ENCODE measurements at places on chromosomes 2 and 18.

DNA sequence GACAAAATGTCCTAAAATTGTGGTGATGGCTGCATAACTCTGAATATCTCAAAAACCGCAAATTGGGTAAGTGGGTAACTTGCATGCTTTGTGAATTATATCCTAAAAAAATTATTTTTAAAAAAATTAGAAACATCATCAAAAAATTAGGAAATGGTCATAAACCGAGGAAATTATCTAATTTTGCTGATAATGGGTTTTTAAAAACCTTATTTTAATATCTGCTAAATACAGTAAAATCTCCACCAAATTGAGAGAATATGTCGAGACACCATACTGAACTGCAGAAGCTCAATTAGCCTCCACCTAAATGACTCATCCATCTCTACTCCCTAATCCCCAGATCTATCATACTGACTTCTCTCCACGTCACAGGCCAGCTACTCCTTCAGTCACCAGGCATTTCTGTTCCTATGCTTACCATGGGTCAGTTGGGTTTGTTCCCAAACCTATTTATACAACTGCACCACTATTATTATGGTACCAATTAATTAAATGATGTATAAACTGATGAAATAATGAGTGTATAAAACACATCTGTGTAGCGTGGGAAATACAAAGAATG lies 36.1 kb downstream of the SPIRE1 start:
- H3K4me1 ChIP-seq, result no peaks in the 10 kb centered on the region
- no peak overlapping the region for H3K4me3 ChIP-seq
- DNase-seq, result no peak

DNA sequence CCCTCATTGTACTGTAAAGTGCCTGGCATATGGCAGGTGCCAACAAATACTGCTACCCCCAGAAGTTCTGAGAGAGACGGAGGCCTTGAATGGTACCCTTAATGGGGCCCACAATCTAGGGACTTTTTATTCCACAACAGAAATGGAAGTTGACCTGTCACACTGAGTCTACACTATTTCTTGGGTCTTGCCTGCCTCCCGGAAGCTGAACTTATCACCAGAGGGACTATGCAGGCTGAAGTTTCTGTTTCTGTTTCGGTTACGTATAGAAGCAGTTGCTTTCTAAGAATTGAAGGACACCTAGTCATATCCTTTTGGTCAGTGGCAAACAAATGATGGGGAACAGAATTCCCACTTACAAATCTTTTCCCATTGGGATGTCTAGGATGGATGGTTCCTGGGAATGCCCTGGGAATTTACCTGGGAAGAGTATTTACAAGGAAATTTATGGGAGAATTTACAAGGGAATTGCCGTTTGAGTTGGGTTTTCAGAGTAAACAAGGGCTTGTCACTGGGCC lies 74.2 kb downstream of the HS1BP3 start:
- H3K36me3 ChIP-seq, result no peaks in the 10 kb centered on the region
- H3K27ac ChIP-seq, result peak overlapping the region; percentile 17
- DNase-seq, result no peak
- H3K4me3 ChIP-seq, result no peak overlapping the region
- peaks cover 23% of the 10 kb centered on the region for H3K4me1 ChIP-seq
- no peaks in the 10 kb centered on the region for H3K27me3 ChIP-seq

GRCh38 chr2:24457696-24458386 lies 33.2 kb upstream of the NCOA1 start:
- no peak for DNase-seq
- no peaks in the 10 kb centered on the region for H3K27me3 ChIP-seq
- H3K36me3 ChIP-seq, result no peaks in the 10 kb centered on the region
- H3K4me3 ChIP-seq, result no peak overlapping the region

DNA sequence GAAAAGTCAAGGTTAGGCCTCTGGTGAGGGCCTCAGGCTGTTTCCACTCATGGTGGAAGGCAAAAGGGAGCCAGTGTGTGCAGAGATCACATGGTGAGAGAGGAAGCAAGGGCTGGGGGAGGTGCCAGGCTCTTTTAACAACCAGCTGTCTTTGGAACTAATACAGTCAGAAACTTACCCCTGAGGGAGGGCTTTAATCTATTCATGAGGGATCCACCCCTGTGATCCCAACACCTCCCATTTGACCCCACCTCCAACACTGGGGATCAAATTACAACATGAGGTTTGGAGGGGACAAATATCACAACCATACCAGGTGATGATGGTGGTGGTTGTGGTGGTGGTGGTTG lies 10.9 kb downstream of the POLI start:
- H3K36me3 ChIP-seq, result peaks cover 29% of the 10 kb centered on the region
- no peak for DNase-seq
- H3K4me1 ChIP-seq, result no peaks in the 10 kb centered on the region
- H3K27ac ChIP-seq, result no peak overlapping the region
- H3K27me3 ChIP-seq, result no peaks in the 10 kb centered on the region

GRCh38 chr2:85905187-85905666 lies 16.4 kb upstream of the ST3GAL5 start:
- no peak overlapping the region for H3K4me3 ChIP-seq
- H3K27ac ChIP-seq, result no peak overlapping the region
- no peaks in the 10 kb centered on the region for H3K36me3 ChIP-seq
- no peaks in the 10 kb centered on the region for H3K27me3 ChIP-seq
- no peak for DNase-seq

- H3K36me3 ChIP-seq, result no peaks in the 10 kb centered on the region
- H3K4me3 ChIP-seq, result peak overlapping the region; percentile 96
- peaks cover 12% of the 10 kb centered on the region for H3K4me1 ChIP-seq
- H3K27me3 ChIP-seq, result no peaks in the 10 kb centered on the region
Observed at GRCh38 chr2:231709981-231710798, 1.9 kb downstream of the PTMA start.

- H3K27me3 ChIP-seq, result no peaks in the 10 kb centered on the region
- H3K36me3 ChIP-seq, result no peaks in the 10 kb centered on the region
- peak; percentile 52 for DNase-seq
- H3K4me3 ChIP-seq, result peak overlapping the region; percentile 83
Observed at GRCh38 chr2:20447437-20448245, 767 bp downstream of the RHOB start.

DNA sequence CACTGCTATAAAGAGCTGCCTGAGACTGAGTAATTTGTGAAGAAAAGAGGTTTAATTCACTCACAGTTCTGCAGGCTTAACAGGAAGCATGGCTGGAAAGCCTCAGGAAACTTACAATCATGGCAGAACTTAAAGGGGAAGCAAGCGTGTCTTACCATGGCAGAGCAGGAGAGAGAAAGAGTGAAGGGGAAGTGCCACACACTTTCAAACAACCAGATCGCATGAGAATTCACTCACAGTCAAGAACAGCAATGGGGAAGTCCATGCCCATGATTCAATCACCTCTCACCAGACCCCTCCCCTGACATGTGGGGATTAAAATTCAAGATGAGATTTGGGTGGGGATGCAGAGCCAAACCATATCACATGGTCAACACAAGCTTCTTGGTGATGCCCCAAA lies 34.7 kb upstream of the CDK5R2 start:
- H3K36me3 ChIP-seq, result no peaks in the 10 kb centered on the region
- no peak overlapping the region for H3K27ac ChIP-seq
- H3K4me1 ChIP-seq, result no peaks in the 10 kb centered on the region
- DNase-seq, result no peak
- H3K4me3 ChIP-seq, result no peak overlapping the region
- peaks cover 5% of the 10 kb centered on the region for H3K27me3 ChIP-seq

DNA sequence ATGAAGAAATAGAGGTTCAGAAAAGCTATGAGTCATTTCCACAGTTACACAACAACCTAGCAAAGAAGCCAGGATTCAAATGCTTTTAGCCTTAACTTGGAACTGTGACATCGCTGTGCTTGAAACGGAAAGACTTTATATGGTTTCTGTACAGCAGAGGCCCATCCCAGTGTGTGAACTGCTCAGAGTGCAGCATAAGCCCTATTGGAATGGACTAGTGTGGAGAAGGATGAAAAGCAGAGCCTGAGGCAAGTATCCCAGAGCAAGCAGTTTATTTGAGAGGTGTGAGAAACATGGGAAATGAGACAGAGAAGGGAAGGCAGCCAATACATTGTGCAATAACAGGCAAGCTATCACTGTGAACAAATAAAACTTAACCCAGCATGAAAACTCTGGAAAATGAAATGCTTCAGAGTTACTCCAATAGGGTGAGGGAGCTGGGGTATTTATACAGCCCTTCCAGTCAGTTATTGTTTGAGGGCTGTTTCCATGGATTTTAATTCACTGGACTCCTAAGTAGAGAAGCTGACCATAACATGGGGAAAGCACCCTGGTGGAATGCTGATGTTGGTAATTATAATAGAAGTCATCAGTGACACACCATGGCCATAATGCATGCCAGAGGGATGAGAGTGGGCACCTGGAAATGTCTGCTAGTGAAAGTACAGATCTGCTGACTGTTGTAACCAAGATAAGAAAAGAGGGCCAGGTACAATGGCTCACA lies 254.0 kb upstream of the POU3F3 start:
- DNase-seq, result no peak
- no peaks in the 10 kb centered on the region for H3K4me1 ChIP-seq
- no peaks in the 10 kb centered on the region for H3K36me3 ChIP-seq
- H3K4me3 ChIP-seq, result no peak overlapping the region
- no peak overlapping the region for H3K27ac ChIP-seq

DNA sequence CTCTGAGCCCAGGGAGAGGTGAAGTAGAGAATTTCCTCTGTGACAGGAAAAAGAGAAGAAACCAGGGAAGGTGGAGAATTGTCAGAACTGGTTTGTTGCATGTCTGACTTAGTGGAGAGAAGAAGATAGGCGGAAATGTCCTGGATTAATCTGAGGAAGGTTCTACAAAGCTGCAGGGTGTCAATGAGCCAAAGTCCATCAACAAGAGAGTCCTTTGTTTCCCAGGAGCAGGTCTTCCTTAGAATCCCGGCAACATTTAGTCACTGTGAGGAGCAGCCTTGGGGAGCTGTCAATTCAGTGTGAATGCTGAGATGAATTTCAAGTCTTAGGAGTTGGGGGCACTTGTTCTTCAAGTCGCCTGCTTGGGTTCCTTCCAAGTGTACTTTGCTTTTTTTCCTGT lies 88.4 kb upstream of the CELF4 start:
- H3K4me1 ChIP-seq, result no peaks in the 10 kb centered on the region
- no peaks in the 10 kb centered on the region for H3K36me3 ChIP-seq
- peak; percentile 1 for DNase-seq

- H3K27me3 ChIP-seq, result no peaks in the 10 kb centered on the region
- no peak overlapping the region for H3K27ac ChIP-seq
- DNase-seq, result no peak
- H3K4me1 ChIP-seq, result no peaks in the 10 kb centered on the region
- no peaks in the 10 kb centered on the region for H3K36me3 ChIP-seq
- H3K4me3 ChIP-seq, result no peak overlapping the region
Observed at GRCh38 chr2:133458280-133458679, 110.0 kb downstream of the NCKAP5 start.

- no peaks in the 10 kb centered on the region for H3K36me3 ChIP-seq
Observed at GRCh38 chr2:229446350-229446749, 175.3 kb upstream of the PID1 start.

- DNase-seq, result no peak
- H3K36me3 ChIP-seq, result no peaks in the 10 kb centered on the region
- no peak overlapping the region for H3K4me3 ChIP-seq
- no peaks in the 10 kb centered on the region for H3K27me3 ChIP-seq
Observed at GRCh38 chr18:21167641-21168377, 56.2 kb upstream of the ROCK1 start.

GRCh38 chr2:43542285-43542933 lies 53.4 kb downstream of the THADA start:
- no peak overlapping the region for H3K4me3 ChIP-seq
- H3K27ac ChIP-seq, result no peak overlapping the region
- peaks cover 13% of the 10 kb centered on the region for H3K4me1 ChIP-seq
- no peak for DNase-seq

DNA sequence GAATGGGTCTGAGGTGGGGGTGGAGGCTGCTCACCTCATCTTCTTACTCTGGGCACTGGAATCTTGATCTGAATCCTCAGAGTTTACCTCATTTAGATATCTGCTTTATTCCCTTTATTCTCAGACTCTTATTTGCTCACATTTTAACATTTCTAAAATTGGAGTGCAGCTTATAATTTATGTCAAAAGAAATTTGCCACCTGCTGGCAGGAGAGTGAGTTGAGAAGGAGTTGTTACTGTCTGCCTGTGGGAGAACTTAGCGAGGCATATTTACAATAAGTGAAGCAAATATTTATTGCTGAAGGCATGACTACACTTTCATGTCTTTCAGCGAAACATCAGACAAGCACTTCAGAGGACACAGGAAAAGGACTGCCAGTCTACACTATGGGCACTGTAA lies 16.4 kb upstream of the KIAA2012 start:
- no peaks in the 10 kb centered on the region for H3K36me3 ChIP-seq
- DNase-seq, result no peak
- H3K4me3 ChIP-seq, result no peak overlapping the region
- peaks cover 3% of the 10 kb centered on the region for H3K27me3 ChIP-seq

DNA sequence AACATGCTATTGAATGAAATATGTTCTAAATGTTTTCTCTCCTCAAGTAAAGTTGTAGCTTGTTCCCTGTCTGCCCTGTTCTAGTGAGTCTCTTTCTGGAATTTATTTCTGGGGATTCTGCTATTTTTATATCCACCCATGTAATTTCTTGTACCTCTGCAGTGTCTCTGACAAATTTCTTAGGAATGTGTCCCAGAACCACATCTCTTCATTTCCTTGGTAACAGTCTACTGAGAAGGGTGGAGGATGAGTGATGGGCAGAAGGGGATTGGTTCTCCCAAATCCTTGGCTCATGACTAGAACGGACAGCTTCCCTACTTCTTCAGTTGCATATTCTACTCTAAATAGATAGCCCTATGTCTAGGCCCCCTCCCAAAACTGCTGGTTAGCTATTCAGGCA lies 490.6 kb upstream of the LINC00305 start:
- H3K4me1 ChIP-seq, result no peaks in the 10 kb centered on the region
- H3K27me3 ChIP-seq, result no peaks in the 10 kb centered on the region
- H3K4me3 ChIP-seq, result no peak overlapping the region
- H3K27ac ChIP-seq, result no peak overlapping the region
- DNase-seq, result no peak

DNA sequence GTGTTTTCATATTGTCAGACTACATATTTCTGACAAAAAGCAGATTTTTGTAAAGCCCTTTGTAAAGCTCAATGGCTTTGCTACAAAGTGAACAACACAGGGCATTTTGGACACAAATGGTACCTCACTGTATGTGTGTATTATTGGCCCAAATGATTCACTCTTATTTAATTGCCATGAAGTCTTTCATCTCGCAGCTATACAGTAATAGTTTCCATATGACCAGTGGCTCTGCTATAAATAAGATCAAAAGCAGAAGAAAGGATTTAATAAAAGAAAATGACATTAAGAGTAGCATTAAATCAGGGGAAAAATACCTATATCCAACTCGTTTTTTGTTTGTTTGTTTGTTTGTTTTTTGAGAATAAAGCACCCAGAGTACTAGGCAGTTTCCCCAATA lies 284.0 kb upstream of the CCDC68 start:
- no peaks in the 10 kb centered on the region for H3K36me3 ChIP-seq
- no peaks in the 10 kb centered on the region for H3K4me1 ChIP-seq
- DNase-seq, result no peak
- H3K4me3 ChIP-seq, result no peak overlapping the region
- H3K27me3 ChIP-seq, result no peaks in the 10 kb centered on the region

DNA sequence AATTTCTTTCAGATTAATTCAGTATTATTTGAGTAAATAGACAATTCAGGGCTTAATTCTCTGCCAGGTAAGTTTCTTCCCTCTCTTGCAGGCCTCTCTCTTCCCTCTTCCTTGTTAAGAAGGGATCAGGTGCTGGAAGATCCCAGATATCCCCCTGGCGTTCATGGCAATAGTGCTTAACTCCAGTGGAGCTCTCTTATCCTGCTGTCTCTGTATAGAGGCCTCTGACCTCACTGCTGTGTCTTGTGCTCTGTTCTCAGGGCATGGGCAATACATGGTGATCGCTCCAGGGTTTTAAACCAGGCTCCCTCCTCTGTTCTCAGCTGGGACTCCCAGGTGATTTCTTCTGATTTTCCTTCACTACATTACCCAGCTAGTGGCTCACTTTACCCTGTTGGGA lies 226.8 kb downstream of the MC4R start:
- no peaks in the 10 kb centered on the region for H3K4me1 ChIP-seq
- DNase-seq, result no peak
- H3K4me3 ChIP-seq, result no peak overlapping the region
- no peaks in the 10 kb centered on the region for H3K27me3 ChIP-seq
- H3K27ac ChIP-seq, result no peak overlapping the region

Data from liver (tissue), 10 donors.